ENCODE measurements at places on chromosomes 5 and 9.
A peak's percentile ranks its signal among the peaks of the same experiment; 100 is the strongest.

- DNase-seq: no peak
These were observed 212.2 kb downstream of the FSTL4 start for GRCh38 chr5:133400120-133400519.

GRCh38 chr9:69249337-69249736, 75.3 kb downstream of the TJP2 start:
- no peak for DNase-seq

- DNase-seq: no peak
These were observed 65.0 kb downstream of the PRRT1B start for GRCh38 chr9:131610231-131610761.

DNA sequence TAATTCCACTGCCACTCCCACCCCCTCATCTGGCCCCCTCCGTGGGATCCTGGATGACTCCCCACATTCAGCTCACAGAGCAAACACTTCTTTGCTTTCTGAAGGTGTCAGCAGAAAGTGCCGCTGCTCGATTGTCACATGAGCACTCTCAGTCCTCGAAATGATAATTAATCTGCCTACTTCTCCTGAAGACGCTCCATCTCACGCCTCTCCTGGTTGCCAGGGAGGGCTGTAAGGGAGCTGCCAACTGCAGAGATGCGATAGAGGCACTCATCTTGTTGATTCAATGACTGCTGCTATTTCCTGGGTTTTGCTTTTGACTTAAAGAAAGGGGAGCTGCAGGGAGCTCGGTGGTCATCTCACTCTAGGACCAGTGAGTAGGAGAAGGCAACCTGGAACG, 206.5 kb downstream of the DAB2IP start:
- DNase-seq: peak; percentile 36

- DNase-seq: no peak
These were observed 25.8 kb downstream of the LHX3 start for GRCh38 chr9:136179101-136179616.

DNA sequence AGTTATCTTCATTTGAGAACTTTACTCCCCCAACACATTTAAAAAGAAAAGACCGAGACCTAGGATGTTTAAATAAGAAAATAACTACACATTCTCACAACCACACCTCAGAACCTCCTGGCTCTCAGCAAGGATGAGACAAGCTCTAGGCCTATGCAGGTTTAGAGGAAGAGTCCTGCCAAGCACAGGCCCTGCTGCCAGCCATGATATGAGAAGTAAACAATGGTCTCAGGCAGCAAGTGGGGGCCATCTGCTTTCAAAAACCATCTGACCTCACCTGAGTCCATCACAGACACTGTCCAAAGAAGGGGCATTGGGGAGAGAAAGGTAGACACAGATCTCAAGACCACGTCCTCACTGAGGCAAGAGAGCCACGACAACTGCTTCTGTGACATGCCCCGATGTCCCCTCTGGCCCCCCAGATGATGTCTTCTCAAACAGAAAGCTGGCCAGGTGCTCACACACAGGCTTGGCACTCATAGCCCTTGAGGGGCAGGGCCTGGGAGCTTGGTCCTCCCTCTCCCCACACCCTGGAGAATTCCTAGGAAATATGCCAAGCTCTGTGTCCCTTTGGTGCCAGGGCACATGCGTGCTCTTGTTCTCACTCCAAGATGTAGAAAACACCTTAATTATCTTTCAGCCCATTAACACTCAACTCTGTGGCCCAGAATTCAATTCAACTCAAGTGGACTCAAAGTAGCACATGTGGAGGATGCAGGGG, 150.4 kb downstream of the FSTL4 start:
- no peak for DNase-seq

- DNase-seq: no peak
These were observed at the start of the genes BHMT2 and DMGDH for GRCh38 chr5:79069488-79070349. Gene BHMT2 (plus strand): TSS chr5:79069767. CDS start chr5:79069783, 16 bp downstream. Gene DMGDH (minus strand): TSS chr5:79069674. CDS start chr5:79069620, 54 bp downstream.
